ENCODE measurements at places on chromosomes 7 and 10.

DNA sequence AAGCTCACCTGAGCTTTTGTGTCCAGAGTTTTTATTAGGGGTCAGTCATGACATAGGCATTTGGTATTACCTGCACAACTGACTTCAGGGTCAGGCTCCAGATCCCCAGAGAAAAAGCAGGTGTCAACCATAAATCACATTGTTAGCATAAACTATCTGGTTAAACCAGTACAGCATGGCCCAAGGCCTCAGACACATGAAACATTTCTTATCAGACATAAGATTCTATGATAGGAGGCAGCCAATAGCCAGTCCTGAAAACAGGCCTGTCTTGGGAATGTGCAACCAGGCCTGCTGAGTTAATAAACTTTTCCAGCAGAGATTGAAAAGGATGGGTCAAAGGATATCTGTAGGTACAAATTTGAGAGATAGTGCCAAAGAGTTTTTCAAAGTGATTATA lies 116.1 kb downstream of the TPST1 start:
- DNase-seq, result no peak

DNA sequence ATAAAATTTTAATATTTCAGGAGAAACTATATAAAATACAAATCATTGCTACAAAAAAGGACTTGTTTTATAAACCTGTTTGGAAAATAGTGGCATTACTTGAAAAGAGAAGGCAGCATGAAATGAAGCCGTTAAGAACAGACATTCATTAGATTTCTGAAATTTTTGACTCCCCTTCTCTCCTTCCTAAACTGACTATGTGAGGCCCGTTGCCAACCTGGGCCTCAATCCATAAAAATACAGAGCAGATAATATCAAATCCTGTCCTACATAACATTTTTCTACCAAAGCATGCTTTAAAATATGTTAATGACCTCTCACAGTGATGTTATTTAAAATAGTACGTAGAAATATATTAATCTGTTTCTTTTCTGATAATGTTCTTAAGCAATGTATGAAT lies 34.5 kb upstream of the ING3 start:
- DNase-seq, result no peak

- no peak for DNase-seq
Observed at GRCh38 chr7:46549892-46550639, 629.0 kb upstream of the IGFBP3 start.

- DNase-seq, result no peak
Observed at GRCh38 chr10:119853574-119853973, 19.1 kb downstream of the MCMBP start.

- no peak for DNase-seq
Observed at GRCh38 chr7:31335884-31336201, 4.7 kb downstream of the NEUROD6 start.

Measured in WERI-Rb-1 (cell line).